RKO (cell line): ENCODE measurements at places on chromosomes 12 and 14.

DNA sequence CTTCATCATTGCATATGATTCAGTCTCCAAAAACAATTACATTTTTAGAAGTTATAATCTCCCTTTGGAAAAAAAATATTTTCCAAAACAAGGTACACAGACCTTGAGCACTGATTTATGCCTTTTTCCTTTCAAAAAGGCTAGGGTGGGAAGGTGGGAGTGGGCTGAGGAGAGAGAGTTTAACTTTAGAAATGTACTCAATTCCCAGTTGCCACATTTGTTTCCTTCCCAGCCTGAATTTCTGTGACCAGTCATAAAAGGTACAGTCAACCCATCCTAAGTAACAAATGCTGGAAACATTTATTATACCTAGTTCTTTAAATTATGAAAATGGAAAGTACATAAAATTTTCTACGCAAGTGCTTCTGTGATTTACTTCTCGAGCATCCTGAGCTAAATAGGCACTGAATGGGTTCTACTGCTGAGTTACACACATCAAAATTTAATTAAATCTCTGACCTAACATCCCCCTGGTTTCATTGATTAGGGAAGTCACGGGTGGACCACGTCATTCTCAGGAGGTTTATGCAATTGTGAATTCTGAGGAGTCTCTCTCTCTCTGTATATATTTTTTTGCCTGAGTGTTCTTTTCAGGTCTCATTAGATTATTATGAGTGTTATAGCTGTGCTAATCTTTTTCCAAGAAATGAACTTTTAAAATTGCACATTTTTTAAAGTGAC lies 371.8 kb downstream of the BTG1 start:
- no peak for DNase-seq

- no peak for DNase-seq
Measured at GRCh38 chr12:122116707-122117535, 38.4 kb downstream of the MLXIP start.

DNA sequence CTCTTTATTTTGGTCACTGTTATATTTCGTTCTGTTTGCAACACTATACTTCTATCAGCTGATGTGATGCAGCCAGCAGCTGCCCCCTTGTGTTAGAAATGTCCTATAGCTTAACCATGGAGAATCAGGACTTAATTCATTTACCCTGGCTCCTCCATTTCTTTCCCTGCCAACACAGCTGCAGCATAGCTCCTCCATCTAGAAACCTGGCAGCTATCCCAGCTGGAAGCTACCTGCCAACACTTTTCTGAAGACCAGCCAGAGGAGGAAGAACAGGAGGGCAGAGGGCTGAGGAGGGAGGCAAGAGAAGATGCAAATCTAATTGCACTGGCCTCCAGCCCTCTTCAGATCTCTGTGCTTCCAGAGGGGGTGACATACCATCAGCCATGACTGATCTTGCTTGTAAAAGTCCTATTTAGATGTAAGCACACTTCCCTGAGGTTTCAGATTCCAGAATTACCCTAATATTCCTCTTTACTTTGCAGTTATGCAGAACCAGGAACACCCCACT lies 156.8 kb upstream of the TMEM260 start:
- peak; percentile 63 for DNase-seq

GRCh38 chr12:53809005-53809404 lies 57.2 kb upstream of the CISTR start:
- DNase-seq: no peak

DNA sequence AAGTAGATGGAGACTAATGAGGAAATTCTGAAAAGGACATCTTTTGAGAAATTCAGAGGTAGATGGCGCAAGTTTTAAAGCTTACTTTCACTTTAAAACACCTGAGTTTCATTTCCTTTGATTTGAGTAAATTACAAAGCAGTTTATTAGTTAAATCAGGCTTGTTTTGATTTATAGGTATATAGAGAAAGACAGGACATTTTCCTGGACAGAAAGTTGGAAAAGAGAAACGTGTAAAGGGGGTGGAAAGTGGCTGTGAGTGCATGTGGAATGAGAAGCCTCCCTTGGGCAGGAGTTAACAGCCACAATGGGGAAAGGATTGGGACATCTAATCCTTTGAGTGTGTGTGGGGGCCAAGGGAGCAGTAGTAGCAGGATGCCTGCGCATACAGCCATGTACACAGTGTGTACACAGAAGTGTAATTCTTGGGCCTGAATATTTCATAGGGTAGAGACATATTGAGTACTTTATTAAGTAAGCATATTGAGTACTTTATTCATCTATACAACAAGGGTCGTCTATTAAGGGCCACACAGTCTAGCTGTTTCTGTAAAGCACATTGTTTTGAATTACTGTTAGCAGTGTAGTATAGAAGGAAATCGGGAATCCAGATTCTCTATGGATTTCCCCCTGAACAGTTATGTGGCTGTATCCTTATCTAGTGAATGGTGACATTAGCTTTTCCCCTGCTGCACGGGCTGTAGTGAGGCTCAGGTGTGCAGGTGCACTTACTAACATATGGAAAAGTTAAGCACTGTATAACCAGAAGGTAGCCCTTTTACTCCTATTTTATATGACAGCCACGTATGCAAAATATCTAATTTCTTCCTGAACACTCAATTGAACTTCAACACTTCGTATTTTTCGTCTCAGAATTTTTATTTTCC lies 19.1 kb downstream of the MARK3 start:
- no peak for DNase-seq

GRCh38 chr12:28693565-28694219 lies 455.4 kb upstream of the FAR2 start:
- no peak for DNase-seq

- DNase-seq: peak; percentile 12
Measured at GRCh38 chr14:32202491-32202997, 525 bp downstream of the RNU6-8 start.

- DNase-seq: peak; percentile 20
Measured at GRCh38 chr12:41743835-41744234, 400.8 kb downstream of the GXYLT1 start.

DNA sequence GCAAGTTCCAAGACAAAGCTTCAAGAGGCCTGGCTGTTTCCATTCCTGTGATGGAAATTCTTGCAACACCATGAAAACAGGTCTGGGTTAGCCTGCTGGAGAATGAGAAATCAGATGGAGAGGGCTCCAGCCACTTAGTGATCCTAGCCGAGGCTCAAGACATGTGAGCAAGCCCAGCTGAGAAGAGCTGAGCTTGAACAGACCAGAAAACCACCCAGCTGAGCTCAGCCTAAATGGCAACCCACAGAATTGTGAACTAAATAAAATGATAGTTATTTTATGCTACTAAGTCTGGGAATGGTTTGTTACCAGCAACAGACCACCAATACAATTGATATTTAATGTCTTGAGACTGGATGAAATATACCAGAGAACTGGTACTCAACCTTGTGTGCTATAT lies 494.5 kb downstream of the RMST start:
- DNase-seq: no peak

DNA sequence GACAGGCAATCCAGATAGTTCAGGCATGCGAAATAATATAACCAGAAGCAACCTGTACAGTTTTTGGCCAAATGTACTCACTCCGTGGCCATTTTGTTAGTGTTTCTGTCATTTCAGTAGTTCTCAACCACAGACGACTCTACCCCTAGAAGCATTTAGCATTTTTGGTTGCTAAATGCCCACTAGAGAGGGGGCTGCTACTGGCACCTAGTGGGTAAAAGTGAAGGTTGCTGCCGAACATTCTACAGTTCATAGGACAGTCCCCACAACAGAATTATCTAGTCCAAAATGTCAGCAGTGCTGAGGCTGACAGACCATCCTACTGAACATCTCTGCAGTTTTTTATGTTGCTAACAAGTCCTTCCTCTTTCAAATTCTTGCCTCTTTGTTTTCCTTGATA lies 107.4 kb downstream of the TSHR start:
- DNase-seq: peak; percentile 42

- no peak for DNase-seq
Measured at GRCh38 chr12:24121911-24122310, 172.4 kb upstream of the SOX5 start.

GRCh38 chr12:75341873-75342272 lies 7.4 kb downstream of the GLIPR1L1 start:
- DNase-seq: no peak

GRCh38 chr12:126385785-126386184 lies 1320.5 kb downstream of the AACS start:
- peak; percentile 1 for DNase-seq

- DNase-seq: no peak
Measured at GRCh38 chr14:70108419-70108818, 80.3 kb downstream of the SLC8A3 start.

DNA sequence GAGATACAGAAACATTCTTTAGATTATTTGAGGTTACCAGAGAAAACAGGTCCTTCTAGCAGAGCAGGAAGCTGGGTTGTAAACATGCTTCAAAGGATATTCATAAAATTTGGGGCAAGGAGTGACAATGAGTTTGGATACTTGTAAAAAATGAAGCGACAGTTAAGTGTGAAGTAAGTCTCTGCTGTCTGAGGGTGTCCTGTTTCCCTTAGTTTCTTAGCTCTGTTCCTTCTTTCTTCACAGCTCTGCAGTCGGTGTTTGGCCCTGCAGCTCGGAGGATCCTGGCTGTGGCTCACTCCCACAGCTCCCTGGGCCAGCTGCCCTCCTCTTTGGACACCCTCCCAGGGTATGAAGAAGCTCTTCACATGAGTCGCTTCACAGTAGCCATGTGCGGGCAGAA lies 10.8 kb downstream of the TMEM52B start:
- no peak for DNase-seq

DNA sequence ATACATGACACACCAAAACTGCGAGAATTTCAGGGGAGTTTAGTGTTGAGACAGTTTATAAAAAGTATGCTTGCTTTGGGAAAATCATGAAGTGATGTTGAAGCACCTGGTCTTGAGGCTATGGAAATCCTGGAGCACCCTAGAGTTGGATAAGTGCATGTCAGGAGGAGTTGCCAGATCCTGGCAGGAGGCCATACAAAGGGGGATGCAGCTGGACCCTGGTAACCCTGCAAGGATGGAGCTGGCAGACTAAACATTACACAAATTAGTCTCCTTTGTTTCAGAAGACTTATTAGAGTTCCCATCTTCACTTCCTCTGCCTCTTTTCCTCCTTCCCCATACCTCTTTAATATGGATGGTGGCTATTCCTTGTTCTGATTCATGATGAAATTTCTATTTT lies 907.0 kb downstream of the BCL11B start:
- no peak for DNase-seq

GRCh38 chr12:91040096-91040755 lies 17.6 kb downstream of the KERA start:
- no peak for DNase-seq

- DNase-seq: no peak
Measured at GRCh38 chr14:59283361-59283760, 94.9 kb downstream of the DAAM1 start.
